ENCODE measurements at places on chromosomes 11 and 22. TPM values are rescaled to one million over a fixed set of nuclear protein-coding genes. Genes with fewer than 3 reads are reported as not detected.

- H3K4me3 ChIP-seq = no peak overlapping the region
- no peaks in the 10 kb centered on the region for H3K27me3 ChIP-seq
- no peak for DNase-seq
- no peaks in the 10 kb centered on the region for H3K4me1 ChIP-seq
These were observed 318.5 kb downstream of the JRKL start for GRCh38 chr11:96708219-96708878.

GRCh38 chr11:86596861-86597586 is 75.4 kb downstream of the ME3 start:
- H3K4me1 ChIP-seq = peaks cover 7% of the 10 kb centered on the region
- no peaks in the 10 kb centered on the region for H3K36me3 ChIP-seq
- H3K27me3 ChIP-seq = no peaks in the 10 kb centered on the region

DNA sequence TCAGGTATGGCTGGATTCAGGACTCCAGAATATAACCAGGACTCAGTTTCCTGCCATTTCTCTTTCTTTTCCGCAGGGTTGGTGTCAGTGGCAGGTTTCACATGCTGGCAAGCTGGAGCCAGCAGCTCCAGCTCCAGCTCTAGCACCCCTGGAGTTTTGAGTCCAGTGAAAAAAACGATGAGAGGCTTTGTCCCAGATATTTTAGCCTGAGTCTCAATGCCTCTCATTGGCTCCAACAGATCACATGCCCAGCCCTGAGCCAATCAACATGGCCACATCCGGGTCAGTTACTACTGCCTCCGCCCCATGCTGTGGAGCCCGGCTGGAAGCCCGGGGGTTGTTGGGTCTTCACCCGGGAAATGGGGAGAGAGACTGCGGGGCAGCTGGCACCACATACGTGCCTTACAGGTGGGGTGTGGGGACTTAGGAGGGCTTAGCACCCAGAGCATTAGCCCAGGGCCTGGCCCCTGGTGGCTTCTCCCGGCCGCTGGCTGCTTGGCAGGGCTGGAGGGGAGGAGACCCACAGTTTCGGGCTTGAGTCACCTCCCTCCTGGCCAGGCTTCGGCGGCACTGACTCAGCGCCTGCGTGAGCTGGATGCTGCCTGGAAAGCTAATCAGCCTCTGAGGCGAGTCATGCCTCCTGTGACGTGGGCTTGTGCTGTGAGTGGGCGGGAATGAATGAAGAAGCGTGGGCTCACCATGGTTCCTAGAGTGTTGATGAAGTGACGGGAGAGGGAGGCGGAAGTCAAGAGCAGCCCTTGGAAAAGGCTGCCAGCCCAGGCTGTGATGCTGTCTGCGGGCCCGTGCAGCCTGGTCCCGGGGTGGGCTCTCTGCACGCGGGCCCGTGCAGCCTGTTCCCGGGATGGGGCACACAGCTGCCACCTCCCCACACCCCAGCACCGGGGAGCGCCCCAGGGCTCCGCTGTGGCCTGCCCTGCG is 15.3 kb upstream of the MRTFA start:
- H3K27me3 ChIP-seq = no peaks in the 10 kb centered on the region
- no peaks in the 10 kb centered on the region for H3K36me3 ChIP-seq
- peak; percentile 10 for DNase-seq
- H3K27ac ChIP-seq = peak overlapping the region; percentile 57
- no peaks in the 10 kb centered on the region for H3K4me1 ChIP-seq

DNA sequence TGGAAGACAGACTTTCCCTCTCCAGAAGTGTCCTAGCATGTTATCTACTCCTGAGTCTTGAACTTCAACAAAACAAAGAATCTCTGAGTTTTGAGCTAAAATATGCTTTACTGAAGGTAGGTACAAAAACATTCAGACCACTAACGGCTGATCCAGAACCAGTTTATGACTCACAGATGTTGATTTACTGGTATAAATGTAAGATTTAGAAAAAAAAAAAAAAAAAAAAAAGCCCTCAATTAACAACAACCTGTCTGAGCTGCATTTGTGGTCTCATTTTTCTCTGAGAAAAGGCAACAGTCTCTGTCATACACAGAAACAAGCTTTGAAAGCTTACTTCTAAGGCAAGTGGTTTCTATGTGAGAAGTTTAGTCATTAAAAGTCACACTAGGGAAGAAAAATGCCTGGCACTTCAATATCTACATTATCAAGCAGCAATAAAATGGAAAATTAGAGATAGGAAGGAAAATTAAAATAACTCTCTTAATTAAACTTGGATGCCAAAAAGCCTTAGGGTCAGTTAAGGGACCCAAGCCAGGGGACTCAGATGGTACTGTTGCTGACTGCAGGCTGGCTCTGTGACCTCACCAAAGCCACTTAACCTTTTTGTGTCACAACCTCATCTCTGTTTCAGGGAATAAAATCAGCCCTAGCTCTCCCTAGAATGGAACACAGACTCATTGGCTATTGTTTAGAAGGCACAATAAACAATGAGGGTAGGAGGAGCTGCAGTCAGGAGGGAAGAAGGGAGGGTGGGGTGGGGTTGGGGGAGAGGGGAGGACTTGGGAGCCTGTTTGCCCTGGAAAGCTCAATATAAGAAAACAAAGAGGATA is 61.7 kb downstream of the ETS1 start:
- H3K4me1 ChIP-seq = peaks cover 66% of the 10 kb centered on the region
- no peak overlapping the region for H3K4me3 ChIP-seq
- no peaks in the 10 kb centered on the region for H3K36me3 ChIP-seq
- no peaks in the 10 kb centered on the region for H3K27me3 ChIP-seq
- DNase-seq = peak; percentile 90
- peak overlapping the region; percentile 97 for H3K27ac ChIP-seq

- no peak overlapping the region for H3K4me3 ChIP-seq
- no peaks in the 10 kb centered on the region for H3K4me1 ChIP-seq
- H3K36me3 ChIP-seq = no peaks in the 10 kb centered on the region
- no peaks in the 10 kb centered on the region for H3K27me3 ChIP-seq
- DNase-seq = no peak
These were observed 1999.8 kb downstream of the LRRC4C start for GRCh38 chr11:39459606-39460005.

GRCh38 chr22:16957781-16958180 is 50.2 kb downstream of the GAB4 start:
- H3K4me3 ChIP-seq = no peak overlapping the region
- no peak overlapping the region for H3K27ac ChIP-seq
- no peaks in the 10 kb centered on the region for H3K36me3 ChIP-seq
- no peaks in the 10 kb centered on the region for H3K4me1 ChIP-seq
- DNase-seq = no peak

DNA sequence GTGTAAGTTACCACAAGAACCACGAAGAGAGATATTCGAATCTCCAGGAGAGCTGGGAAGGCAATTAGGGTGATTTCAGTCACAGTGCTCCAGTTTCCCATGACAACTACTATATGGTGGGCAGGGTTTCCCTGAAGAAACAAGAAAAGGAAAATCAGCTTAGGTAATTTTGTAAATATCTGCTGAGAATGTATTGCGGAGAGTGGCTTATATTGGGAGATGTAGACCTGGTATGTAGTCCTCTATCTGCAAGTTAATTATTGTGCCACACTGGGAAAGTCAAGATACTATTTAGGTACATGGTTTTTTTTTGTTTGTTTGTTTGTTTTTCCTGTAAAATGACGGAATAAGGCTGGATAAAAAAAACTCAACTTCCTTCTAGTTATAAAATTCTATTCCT is at the start of gene OR6M1:
Gene OR6M1 (minus strand): TSS at position 101 of the 400 bp plus-strand sequence. CDS start 0 bp downstream, at position 101.
- no peaks in the 10 kb centered on the region for H3K27me3 ChIP-seq
- no peaks in the 10 kb centered on the region for H3K36me3 ChIP-seq
- H3K4me1 ChIP-seq = no peaks in the 10 kb centered on the region

GRCh38 chr22:32106930-32107329 is 52.2 kb downstream of the C22orf42 start:
- no peaks in the 10 kb centered on the region for H3K4me1 ChIP-seq
- no peak overlapping the region for H3K27ac ChIP-seq
- H3K27me3 ChIP-seq = no peaks in the 10 kb centered on the region
- H3K36me3 ChIP-seq = no peaks in the 10 kb centered on the region
- no peak for DNase-seq

DNA sequence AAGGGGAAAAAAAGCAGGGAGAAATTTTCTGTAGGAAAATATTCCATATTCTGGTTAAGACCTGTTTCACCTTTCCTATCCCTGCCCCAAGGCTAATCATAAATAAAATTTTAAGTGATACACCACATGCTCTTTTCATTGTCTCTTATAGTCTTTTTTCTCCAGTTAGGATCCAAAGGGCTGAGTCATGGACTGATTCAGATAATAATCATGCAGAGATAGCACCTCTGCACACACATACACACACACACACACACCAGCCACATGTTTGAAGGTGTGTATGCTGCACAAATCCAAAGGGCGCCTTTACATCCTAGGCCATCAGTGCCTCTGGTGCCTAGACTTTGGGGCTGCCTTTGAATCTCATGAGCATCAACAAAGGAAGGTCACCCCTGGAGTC is 35.5 kb upstream of the CWF19L2 start:
- H3K4me1 ChIP-seq = no peaks in the 10 kb centered on the region
- no peak for DNase-seq
- H3K27me3 ChIP-seq = no peaks in the 10 kb centered on the region
- H3K4me3 ChIP-seq = no peak overlapping the region
- H3K36me3 ChIP-seq = no peaks in the 10 kb centered on the region

The SCGB1A1 gene
- not detected for polyA plus RNA-seq

The JAML gene
- 94.1 TPM for polyA plus RNA-seq

The RTL10 gene
- polyA plus RNA-seq = 14.9 TPM

The SMTNL1 gene
- 0.44 TPM for polyA plus RNA-seq

The TRIM64 gene
- not detected for polyA plus RNA-seq

The CACNA1I gene
- 0.40 TPM for polyA plus RNA-seq

The LRRC74B gene
- polyA plus RNA-seq = not detected

The TRIM51 gene
- polyA plus RNA-seq = not detected

The TMEM191C gene
- polyA plus RNA-seq = 0.51 TPM

Measured in naive thymus-derived CD4-positive, alpha-beta T cell (primary cell).